T-cell (primary cell): ENCODE measurements at places on chromosomes 4 and X. TPM values are rescaled to one million over a fixed set of nuclear protein-coding genes. Genes with fewer than 3 reads are reported as not detected.

The VSIG1 gene
- 32.7 TPM for total RNA-seq

The TRIM61 gene
- total RNA-seq = 1.8 TPM

The TCEAL3 gene
- 5.6 TPM for total RNA-seq

The PLAC8 gene
- total RNA-seq = 124 TPM

The FRMPD4 gene
- total RNA-seq = not detected

The C4orf36 gene
- total RNA-seq = not detected

The PPEF2 gene
- total RNA-seq = 0.25 TPM

The DKK2 gene
- not detected for total RNA-seq

The IL2RG gene
- total RNA-seq = 306 TPM

The GSTCD gene
- total RNA-seq = 5.1 TPM
